Left hindlimb (tissue), 1 donor: ENCODE measurements at places on chromosomes 2 and 18.
A peak's percentile ranks its signal among the peaks of the same experiment; 100 is the strongest.

DNA sequence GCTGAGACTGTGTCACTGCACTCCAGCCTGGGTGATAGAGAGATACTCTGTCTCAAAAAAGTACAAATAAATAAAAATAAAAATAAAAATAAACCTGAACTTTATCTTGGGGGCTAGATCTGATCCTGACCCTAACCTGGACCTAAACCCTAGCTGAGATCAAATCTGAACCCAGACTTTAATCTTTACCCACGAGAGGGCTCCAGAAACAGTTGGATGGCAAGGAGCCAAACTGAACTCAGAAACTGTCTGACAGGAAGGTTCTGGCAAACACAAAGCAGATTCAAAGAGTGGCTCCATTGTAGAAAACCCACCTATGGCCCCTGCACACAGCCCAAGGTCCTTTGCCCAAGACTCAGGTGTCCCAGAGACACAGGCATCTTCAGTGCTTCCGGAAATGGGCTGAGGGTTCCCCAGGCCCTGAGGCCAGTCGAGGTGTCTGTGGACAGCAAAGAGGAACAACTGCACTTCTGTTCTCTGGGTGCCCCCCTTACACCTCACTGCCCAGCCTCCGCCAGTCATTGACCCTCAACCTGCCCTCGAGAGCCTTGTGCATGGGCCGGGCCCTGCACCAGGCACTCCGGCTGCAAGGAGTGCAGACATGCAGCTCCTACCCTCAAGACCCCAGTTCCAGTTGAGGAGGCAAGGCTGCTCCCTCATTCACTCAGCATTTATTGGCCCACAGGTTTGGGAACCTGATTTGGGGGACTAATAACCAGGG, 95.2 kb downstream of the TFCP2L1 start:
- DNase-seq, result no peak

GRCh38 chr2:70008290-70008689, 46.9 kb upstream of the ASPRV1 start:
- DNase-seq, result no peak

DNA sequence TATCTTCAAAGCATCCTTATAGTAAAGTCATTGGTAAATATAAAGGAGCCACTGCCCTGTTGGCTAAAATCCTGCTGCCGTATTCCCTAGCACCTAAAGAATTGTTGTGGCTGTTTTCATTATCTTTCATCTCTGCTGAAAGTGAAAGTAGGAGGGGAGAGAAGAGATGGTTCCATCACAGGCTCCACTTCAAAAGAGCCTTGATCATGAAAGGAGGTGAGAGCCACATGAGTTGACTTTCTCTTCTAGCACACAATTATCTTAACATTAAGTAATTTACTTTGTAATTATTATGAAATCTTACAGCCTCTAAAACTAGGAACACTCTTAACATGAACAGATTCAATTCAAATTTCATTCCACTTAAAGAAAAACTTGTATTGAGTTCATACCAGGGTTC, 1050.9 kb upstream of the LRRTM1 start:
- no peak for DNase-seq

DNA sequence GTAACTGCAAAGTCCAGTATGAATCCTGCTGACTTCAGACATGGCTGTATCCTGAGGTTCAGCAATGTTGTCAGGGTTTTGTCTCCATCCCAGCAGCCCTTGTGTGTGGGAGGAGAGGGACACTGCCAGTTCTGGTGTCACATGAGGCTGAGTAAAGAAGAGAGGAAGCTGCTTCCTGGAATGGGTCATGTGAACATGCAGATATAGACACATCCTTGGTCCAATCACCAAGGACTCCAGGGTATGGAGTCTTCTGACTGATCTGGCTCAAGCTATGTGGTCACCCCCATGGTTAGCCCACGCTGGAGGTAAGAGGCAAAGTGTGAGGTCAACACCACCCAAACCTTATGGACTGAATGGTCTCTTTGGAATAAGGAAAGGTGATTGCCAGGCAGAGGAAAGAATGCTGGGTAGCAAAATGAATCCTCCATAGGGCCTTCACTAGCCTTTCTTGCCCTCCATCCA, 134.4 kb upstream of the SLC1A4 start:
- no peak for DNase-seq

DNA sequence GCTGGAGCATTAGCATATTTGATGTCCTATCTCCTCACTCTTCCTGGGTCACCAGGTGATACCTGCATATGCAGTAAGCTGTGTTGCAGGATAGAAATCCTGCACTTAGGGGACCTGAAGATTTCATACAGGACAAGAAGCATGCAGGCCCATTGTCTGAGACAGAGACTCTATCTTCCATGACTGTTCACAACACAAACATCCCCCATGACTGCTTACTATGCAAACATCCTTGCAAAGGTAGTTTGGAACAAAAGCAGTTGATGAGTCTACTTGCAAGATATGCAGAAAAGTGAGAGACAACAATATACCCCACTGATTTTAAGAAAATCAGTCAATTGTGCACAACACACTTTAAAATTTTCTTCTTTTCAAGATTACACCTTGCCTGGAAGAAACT, 108.6 kb upstream of the ZEB2 start:
- no peak for DNase-seq

DNA sequence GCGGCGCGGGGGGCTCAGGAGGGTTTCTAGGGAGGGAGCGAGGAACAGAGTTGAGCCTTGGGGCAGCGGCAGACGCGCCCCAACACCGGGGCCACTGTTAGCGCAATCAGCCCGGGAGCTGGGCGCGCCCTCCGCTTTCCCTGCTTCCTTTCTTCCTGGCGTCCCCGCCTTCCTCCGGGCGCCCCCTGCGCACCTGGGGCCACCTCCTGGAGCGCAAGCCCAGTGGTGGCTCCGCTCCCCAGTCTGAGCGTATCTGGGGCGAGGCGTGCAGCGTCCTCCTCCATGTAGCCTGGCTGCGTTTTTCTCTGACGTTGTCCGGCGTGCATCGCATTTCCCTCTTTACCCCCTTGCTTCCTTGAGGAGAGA, 5.2 kb downstream of the PROC start:
- DNase-seq, result no peak

DNA sequence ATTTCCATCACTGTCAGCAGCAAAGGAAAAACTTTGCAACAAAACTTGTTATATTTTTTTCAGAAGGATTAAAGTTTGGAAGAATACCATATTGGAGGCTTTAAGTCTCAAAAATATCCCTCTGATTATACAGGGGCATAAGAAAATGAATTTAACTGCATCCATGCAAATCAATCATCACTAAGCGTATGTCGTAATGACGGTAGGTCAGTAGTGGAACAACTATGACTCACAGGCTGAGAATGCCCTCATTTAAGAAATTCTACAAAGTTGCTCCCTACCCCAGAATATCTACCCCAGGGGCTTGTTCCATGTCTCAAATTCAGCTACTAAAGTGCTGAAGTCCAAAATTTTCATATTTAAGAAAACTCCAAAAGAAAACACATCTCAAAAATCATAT, 12.5 kb upstream of the NAB1 start:
- no peak for DNase-seq

DNA sequence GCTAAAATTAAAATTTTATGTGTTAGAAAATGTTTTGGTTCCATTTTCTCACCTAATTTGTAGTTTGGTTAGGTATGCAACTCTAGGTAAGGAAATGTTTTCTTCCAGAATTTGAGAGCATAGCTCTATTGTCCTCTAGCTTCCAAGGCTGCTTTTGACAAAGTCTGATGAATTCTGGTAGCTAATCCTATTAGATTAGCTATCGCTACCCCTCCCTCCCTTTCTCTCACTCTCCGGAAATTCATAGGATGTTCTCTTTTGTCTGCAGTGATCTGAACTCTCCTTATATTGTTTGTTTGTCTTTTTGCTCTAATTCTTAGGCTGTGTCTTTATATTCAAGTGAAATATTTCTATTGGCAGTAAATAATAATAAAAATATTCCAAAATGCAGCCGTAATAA, 382.9 kb downstream of the DCC start:
- DNase-seq, result no peak

- no peak for DNase-seq
Observed at GRCh38 chr2:7667260-7667757, 750.1 kb downstream of the RNF144A start.

- no peak for DNase-seq
Observed at GRCh38 chr2:166671235-166671634, 177.2 kb upstream of the SCN7A start.

GRCh38 chr2:25740810-25741381, 67.5 kb upstream of the DTNB start:
- no peak for DNase-seq

DNA sequence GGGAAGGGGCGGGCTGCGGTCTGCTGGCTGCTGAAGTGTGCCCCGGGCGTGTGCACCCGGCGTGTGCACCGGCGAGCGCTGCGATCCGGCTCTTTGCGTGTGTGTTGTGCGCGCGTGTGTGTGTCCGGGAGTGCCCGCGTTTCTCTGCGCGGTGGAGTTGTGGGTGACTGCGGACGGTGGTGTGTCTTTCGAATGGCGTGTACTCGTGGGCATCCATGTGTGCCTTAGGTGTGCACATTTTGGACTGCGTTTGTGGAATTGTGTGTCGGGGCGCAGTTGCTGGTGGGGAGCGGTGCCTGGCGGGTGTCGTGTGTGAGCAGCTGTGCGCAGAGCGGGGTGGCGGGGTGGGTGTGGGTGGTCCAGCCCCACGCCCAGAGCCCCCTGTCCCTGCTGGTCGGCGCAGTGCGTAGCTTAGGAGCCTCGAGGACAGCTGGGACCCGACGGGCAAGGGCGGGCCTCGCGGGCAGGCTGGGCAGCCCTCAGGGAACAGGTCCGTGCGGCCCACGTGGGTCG, 533 bp downstream of the HPCAL1 start:
- DNase-seq, result peak; percentile 45

DNA sequence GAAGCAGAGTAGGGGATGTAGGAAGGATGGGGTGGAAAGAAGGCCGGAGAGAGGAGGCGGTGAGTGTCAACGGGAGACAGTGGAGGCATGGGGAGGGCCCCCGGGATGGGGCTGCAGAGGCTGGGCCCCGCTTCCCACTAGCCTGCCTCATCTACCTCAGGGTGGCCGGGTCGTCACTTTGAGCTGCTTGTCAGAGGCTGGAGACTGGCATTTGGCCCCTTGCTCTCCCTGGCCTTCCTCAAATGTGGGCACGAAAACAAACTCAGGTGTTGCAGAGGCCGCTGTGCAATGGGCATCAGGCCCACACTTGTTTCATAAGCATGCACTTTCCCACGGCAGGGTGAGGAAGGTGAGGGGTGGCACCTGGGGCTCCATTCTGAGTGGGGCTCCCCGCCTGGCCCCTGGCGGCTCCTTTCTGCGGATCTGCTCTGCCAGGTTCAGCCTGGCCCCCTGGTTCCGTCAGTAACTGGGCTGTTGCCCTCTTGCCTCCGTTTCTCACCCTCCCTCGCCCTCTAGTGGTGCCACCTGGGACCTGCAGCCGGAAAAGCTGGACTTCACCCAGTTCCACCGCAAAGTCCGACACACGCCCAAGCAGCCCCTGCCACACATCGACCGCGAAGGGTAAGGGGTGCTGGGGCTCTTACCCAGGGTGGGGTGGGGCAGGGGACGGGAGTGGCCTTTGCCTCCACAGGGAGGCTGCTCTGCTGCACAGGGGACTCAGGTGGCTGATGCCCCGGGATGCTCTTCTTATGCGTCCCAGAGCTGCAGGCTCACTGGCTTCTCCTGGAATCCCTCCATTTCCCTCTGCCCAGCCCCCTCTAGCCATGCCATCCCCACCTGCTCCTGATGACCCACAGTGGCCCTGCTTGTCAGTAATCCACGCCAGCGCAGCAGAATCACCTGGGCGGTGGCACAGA, 125.4 kb downstream of the CTIF start:
- DNase-seq, result peak; percentile 67

GRCh38 chr2:176813621-176814049, 399.0 kb upstream of the HNRNPA3 start:
- peak; percentile 52 for DNase-seq

GRCh38 chr2:218983263-218983933, 1.6 kb downstream of the FEV start:
- no peak for DNase-seq

DNA sequence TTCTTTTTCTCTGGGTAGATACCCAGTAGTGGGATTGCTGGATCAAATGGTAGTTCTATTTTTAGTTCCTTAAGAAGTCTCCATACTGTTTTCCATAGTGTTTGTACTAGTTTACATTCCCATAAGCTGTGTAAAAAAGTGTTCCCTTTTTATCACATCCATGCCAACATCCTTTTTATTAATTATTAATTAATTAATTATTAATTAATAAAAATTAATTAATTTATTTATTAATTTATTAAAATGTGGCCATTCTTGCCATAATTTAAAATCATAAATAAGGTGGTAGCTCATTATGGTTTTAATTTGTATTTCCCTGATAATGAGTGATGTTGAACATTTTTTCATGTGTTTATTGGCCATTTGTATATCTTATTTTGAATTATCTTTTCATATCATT, 234.3 kb upstream of the FBXO11 start:
- no peak for DNase-seq

DNA sequence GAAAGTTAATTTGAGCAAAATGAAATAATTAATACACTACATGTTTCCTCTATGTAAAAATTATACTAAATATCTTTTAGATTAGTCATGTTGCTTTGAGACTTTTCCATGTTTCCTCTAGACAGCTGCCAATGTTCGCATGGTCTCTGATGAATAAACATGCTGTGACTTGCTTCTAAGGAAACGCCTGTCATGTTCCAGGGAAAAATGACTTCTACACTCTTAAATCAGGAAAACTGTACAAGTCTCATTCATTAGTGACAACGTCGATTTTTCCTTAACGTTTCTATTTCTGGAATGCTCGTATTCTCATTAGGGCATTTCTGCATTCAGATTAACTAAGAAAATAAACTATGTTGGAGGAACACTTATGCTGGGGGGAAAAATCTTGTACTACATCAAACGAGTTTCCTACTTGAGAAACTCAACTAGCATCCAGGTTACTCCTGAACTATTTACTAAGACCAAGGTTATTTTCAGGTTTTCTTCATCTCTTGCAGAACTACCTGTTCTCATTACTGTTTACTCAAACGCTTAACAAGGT, 1.6 kb downstream of the COBLL1 start:
- DNase-seq, result no peak

DNA sequence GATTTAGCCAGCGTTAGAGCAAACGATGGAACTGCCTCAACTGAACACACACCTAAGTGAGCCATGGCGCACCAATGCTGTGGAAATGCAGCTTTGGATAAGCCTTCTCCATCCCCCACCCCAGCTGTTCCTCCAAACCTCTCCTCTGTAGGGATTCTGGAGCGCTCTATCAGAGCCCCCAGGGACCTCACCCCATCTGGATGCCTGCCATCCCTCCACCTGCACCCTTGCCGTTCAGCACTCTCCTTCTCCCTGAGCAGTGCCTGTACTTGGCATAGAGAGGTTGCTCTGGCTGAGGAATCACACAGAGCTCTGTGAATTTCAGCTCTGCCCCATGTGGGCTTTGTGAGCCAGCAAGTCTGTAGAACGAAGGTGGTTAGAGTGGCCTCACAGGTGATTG, 42.8 kb upstream of the INHBB start:
- no peak for DNase-seq

GRCh38 chr2:100699131-100699530, 120.8 kb upstream of the NPAS2 start:
- DNase-seq, result no peak

- no peak for DNase-seq
Observed at GRCh38 chr18:26464128-26465011, 84.0 kb downstream of the KCTD1 start.

GRCh38 chr18:62524440-62525200, 1.8 kb downstream of the ZCCHC2 start:
- peak; percentile 60 for DNase-seq
